Cerebellum (tissue), 4 donors: ENCODE measurements at places on chromosomes 13 and 19.

GRCh38 chr13:74090397-74090796, 43.8 kb downstream of the KLF12 start:
- no peak for DNase-seq

GRCh38 chr19:22918221-22918620, 84.8 kb downstream of the ZNF728 start:
- no peak for DNase-seq

DNA sequence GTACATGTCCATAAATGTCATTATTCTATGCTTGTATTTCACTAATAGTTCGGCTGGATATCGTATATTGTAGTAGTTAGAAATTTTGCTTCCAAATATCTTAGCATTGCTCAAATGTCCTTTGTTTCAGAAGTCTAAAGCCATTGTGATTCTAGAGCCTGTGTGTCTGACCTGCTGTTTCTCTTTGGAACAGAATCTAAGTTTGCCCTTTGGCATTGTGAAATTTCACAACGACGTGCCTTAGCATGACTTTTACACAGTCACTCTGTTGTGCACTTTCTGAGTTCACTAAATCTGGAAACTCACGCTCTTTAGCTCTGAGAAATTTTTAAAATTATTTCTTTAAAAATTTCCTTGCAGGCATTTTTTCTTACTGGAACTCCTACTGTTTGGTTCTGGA, 152.2 kb downstream of the TBC1D4 start:
- no peak for DNase-seq

- no peak for DNase-seq
These were observed 888.6 kb downstream of the DIAPH3 start for GRCh38 chr13:59274958-59275727.

DNA sequence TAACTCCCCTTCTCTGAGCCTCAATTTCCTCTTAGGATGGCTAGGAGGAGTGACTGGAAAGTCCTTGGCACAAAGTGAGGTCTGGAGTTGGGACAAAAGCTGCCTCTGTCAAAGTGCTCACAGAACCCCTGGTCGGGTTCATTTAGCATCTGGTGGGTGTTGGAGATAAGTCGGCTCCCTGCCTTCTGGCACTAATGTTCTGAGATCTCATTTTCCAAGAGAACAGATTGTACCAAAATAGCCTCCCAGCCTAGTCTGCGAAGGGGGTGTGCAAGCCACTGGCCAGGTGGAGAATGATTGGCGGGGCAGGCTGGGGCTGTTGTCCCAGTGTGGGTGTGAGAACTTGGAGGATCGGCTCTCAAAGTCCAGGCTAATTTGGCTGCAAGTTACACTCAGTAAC, 20.7 kb upstream of the NWD1 start:
- DNase-seq: no peak

- no peak for DNase-seq
These were observed 278.7 kb downstream of the PCDH9 start for GRCh38 chr13:66951426-66951825.

- DNase-seq: no peak
These were observed 47.8 kb upstream of the VSTM2B start for GRCh38 chr19:29477831-29478577.

- DNase-seq: no peak
These were observed 46.0 kb downstream of the MICU2 start for GRCh38 chr13:21557995-21558394.

GRCh38 chr13:50457415-50458393, 385.8 kb downstream of the DLEU7 start:
- DNase-seq: no peak

DNA sequence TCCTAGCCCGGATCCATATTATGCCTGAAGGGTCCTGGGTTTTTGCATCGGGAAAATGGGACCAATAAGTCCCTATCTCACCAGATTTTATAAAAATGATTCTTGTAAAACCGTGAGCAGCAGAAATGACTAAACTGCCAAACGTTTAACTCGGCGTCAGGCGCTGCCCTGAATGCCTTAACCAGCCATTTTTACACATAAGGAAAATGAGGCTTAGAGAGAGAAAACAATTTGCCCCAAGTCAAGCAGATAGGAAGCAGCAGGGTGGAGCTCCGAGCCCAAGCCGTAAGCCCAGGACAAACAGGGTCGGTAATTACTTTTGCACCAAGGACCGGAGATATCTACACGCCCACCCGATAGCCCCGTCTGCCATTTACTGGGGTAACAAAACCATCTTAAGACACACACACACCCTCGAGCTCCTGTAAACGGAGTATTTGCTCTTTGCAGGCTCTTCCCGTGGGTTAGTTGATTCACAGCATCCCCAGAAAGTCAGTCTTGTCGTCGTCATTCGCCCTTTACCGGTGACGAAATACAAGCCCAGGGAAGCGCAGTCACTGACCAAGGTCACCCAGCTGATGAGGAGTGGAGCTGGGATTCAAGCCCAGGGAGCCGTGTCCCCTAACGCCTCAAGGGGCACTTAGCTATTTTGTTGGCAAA, 16.0 kb upstream of the MRI1 start:
- DNase-seq: no peak

DNA sequence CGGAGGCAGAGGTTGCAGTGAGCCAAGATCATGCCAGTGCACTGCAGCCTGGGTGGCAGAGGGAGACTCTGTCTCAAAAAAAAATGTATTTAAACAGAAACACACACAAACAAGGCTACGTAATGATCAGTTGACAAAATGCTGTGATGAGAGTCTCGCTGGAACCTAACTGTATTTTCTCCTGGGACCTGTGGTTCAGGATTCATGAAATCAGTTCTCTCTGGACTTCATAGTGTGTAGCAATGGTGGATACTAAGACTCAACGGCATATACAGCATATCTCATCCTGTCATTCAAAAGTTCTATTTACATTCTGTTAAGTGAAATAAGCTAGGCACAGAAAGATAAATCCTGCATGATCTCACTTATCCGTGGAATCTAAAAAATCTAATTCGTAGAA, 37.4 kb downstream of the CYP4F2 start:
- DNase-seq: no peak

DNA sequence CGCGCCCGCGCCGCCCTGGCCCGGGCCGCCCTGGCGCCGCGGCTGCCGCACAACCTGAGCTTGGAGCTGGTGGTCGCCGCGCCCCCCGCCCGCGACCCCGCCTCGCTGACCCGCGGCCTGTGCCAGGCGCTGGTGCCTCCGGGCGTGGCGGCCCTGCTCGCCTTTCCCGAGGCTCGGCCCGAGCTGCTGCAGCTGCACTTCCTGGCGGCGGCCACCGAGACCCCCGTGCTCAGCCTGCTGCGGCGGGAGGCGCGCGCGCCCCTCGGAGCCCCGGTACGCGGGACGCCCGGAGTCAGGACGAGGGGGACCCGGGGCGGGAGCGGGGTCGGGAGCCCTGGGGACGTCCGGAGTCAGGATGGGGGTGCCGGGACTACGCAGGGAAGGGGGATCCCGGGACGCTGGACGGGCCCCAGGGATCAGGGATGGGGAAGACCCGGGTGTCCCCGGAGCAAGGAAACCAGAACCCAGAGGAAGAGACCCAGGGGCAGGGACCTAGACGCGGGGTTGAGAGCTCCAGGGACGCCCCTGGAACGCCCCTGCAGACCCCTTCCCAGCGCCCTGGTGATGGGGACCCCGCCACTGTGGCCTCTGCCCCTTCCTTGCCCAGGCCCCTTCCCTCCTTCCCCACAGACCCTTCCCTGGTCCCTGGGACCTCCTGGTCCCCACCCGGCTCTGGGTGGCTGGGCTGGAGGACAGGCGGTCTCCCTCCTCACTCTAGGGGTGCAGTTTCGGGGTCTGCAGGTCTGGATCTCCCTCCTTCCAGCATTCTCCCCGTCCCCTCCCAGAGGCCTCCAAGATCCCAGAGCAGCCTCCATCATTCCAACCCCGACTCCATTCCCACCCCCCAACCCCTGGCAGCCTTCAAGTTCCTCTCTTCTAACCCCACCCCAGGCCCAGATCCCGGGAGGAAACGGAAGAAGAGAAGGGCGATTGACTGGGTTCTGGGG, 645 bp downstream of the GRIN3B start:
- no peak for DNase-seq

DNA sequence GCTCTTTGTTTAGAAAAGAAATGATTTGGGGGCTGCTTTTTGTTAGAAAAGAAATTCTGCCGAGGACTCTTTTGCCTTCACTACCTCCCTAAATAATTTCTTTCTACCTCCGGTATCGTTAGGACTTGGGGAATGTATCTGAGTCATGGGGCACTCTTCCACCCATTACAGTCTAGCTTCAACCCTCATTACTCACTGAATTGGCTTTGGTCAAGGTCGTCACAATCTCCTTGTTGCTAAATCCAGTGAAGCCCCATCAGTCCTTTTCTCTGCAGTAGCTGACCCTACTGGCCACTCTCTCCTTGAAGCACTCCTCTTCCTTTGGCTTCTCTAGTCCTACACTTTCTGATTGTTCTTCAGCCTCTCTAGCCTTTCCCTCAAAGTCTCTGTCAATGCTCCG, 34.0 kb downstream of the WDR87 start:
- DNase-seq: no peak

DNA sequence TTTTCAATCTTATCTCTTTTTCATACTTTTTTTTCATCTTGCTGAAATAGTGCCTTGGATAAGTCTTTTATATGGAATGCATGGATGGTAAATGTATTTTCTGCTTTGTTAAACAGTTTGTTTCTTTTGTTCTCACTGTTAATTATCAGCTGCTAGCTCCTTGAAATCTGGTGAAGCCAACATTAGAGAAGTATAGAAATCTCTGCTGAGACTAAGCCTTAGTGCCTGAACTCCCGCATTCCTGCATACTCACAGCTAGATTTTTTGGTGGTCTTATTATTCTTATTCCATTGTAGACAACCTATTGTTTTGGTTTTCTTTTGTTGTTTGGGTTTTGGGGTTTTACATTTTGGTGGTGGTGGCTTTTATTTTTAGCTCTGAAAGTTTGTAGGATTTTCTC, 48.4 kb downstream of the DNAJC15 start:
- DNase-seq: no peak

GRCh38 chr13:86066611-86067365, 267.6 kb upstream of the SLITRK6 start:
- no peak for DNase-seq

GRCh38 chr19:55632463-55632834, 8.1 kb upstream of the ZNF784 start:
- peak; percentile 80 for DNase-seq

- DNase-seq: no peak
These were observed 212.5 kb upstream of the ZNF536 start for GRCh38 chr19:30159636-30160035.

- DNase-seq: peak; percentile 99
These were observed 13.3 kb downstream of the FBXO46 start for GRCh38 chr19:45717131-45717982.
